Daoy (cell line): ENCODE measurements at places on chromosomes 11 and 22. TPM values are rescaled to one million over a fixed set of nuclear protein-coding genes. Genes with fewer than 3 reads are reported as not detected.

TMEM135 gene
- 5.4 and 8.3 TPM in 2 replicates for total RNA-seq

TREH gene
- not detected in 2 replicates for total RNA-seq

TEAD1 gene
- total RNA-seq: 37.2 and 55.4 TPM in 2 replicates

ANKK1 gene
- total RNA-seq: 0.06 TPM in 1 of 2 replicates, not detected in the other

LMO2 gene
- 2.0 and 6.0 TPM in 2 replicates for total RNA-seq

MIOX gene
- total RNA-seq: not detected in 2 replicates
